ENCODE measurements at places on chromosomes 11 and 22.

GRCh38 chr11:19889531-19889930 lies 176.9 kb downstream of the NAV2 start:
- no peak for DNase-seq

DNA sequence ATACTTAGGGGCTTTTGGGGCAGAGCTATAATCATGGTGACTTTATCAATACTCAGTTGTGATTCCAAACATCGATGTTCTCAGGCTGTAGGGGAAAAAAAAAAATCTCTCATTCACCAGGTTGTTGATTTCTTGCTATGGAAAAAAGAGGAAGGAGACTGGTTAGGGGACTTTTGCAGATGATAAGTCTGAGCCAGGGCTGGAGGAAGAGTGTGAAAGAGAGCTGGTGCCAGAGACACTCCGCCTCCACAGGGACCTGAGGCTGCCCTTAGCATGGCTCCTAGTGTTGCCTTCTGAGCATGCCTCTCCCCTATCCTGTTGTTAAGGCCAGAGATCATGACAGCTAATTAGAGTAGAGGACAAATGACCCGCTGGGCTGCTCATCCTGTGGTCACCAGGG lies 16.9 kb downstream of the UPB1 start:
- DNase-seq = no peak

DNA sequence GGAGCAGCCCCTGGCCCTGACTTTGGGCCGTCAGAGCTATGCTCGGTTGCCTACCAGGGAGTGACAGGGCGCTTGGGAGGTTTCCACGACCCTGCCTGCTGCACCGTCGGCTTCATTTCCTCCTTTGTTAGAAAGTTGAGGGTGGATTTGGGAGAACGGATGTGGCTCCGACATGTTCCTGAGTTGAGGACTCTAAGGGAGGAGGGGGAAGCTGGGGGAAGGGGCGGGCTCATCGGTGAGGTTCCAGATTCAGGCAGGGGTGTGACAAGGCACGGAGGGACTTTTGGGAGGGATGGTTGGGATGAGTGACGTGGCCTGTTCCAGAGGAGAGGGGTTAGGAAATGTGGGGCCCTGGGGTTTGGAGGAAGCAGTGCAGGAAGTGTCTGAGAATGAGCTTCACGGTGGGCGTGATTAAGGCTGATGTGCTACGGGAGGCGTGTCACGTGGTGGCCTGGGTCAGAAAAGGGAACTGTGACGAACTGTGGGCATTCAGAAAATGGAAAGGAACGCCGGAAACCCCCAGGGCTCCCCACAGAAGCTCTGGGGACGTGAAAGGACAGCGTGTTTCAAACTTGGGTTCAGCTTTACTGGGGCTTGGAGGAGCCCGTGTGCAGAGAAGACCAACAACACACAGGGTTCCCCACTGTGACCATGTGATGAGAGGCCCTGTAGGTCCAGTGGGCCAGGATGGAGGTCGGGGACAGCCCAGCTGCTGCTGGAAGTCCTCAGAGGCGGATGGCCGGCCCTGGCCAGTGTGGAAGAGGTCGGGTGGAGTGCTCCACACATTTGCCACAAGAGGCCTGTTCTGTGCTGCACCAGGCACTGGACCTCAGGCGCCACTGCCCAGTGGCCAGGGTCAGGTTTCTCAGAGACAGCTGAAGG lies 2.8 kb downstream of the PARVB start:
- DNase-seq = no peak

GRCh38 chr11:45270946-45271716 lies 15.0 kb downstream of the SYT13 start:
- DNase-seq = no peak

DNA sequence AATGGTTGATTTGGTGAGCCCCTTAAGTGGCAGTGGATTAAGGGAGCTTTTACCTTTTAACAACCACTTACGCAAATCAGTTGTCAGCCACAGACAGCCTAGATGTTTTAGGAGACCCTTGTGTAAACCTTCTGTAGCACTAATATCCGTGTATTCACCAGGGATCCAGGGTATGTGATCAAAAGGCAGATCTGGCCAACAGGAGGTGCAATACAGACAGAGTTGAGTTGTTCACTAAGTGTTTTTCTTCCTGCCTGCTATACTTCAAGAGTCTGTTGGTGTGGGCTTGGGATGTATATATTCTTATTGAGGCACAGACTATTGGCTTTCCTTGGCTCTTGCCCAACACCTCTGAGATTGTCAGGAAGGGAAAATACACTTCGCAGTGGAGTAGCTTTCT lies 175.1 kb downstream of the FAT3 start:
- no peak for DNase-seq

DNA sequence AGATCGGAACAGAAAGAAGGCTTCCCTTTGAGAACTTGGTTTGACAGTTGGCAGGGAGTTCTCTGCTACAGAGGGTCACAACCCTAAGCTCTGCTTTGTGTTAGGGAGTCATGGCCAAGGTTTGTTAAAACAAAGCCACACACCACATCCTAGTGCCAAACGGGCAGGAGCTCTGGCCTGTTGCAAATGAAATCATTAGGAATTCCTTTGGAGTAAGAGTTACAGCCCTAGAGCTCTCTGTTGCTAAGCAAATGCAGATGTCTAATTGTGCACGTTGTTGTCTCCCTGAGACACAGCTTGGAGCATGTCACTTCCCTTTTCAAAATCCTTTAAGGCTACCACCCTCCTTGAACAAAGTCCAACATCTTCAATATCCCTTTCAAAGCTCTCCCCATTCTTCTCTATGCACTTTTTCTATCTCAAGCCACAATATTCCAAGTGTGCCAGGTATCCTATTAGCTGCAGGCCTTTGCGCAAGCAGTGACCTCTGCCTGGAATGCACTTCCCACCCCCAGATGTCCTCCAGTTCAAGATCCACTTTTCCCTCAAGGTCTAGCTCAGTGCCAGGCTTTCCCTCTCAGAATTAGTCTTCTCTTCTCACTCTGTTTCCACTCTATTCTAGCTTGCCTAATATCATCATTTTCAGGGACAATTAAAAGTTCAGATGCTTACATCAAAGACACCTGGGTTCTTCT lies 253.7 kb upstream of the POU2AF2 start:
- DNase-seq = no peak

DNA sequence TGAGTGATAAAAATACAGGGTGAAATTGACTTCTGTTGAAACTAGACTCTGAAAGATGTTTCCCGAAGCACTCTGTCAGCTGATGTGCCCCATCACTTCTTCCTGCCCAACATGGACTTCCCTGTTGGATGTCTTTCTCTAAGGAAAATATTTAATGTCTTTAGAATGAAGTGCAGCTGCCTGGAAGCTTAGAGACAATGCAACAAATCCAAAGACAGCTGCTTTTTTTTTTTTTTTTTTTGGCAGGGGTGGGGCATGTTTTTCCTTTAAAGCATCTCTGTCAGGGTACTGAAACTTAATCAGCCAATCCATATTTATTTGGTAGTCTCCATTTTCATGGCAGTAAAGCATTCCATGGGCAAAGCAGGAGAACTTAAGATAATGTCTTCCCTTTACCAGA lies 5.9 kb downstream of the JAM3 start:
- no peak for DNase-seq

GRCh38 chr11:62665599-62666258 lies 617 bp downstream of the CSKMT start:
- no peak for DNase-seq
